ENCODE measurements at places on chromosomes 4 and X.

GRCh38 chr4:105273230-105273629 is 126.6 kb downstream of the TET2 start:
- H3K36me3 ChIP-seq = no peaks in the 10 kb centered on the region
- H3K27ac ChIP-seq = no peak overlapping the region
- H3K4me1 ChIP-seq = no peaks in the 10 kb centered on the region
- no peak overlapping the region for H3K4me3 ChIP-seq
- no peak for DNase-seq
- no peaks in the 10 kb centered on the region for H3K27me3 ChIP-seq

DNA sequence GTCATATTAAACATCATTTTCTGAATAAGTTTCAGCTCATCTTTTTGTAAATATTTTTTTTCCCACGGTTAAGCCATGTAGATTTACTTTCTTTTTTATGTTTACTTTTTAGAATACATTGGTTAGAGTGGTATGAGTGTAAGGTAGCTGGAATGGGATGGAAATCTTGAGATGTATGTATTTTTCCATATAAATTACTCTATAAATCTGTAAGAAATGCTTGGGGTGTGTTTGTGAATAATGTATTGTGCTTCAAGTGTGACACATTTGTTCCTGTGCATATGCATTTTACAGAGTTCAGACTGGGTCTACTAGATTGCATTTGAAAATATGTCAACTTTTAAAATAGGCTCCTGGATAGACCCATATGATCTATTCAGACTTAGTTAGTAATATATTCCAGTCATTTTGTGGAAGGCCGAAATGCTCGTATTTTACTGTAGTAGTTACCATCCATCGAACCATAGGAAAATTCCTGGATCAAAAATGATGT is 756.8 kb downstream of the RAPGEF2 start:
- H3K36me3 ChIP-seq = no peaks in the 10 kb centered on the region
- H3K4me1 ChIP-seq = no peaks in the 10 kb centered on the region

- no peak for DNase-seq
- H3K4me3 ChIP-seq = no peak overlapping the region
- peak overlapping the region; percentile 21 for H3K27ac ChIP-seq
- H3K4me1 ChIP-seq = no peaks in the 10 kb centered on the region
- H3K27me3 ChIP-seq = no peaks in the 10 kb centered on the region
- H3K36me3 ChIP-seq = no peaks in the 10 kb centered on the region
Measured at GRCh38 chr4:125368146-125368545, 53.4 kb downstream of the FAT4 start.

- no peaks in the 10 kb centered on the region for H3K36me3 ChIP-seq
- no peak for DNase-seq
- no peak overlapping the region for H3K4me3 ChIP-seq
Measured at GRCh38 chrX:362937-363620, 23.6 kb downstream of the PPP2R3B start.

DNA sequence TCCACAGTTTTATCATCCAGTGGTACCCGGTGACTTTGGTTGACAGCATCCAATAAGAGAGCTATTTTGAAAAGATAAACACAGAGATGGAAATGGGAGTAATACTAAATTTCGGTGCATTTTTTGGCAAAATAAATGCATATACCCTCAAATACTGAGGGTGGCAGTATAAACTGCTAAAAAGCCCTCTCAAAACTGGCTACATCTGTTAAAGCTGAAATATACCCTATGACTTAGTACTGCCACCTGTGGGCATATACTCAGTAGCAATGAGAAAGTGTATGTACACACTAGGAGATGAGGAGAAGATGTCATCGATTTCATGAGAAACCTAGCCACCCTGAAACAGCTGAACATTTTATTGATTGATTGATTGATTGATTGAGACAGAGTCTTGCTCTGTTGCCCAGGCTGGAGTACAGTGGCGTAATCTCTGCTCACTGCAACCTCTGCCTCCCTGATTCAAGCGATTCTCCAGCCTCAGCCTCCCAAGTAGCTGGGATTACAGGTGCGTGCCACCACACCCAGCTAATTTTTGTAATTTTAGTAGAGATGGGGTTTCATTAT is 12.2 kb upstream of the TMEM128 start:
- no peak for DNase-seq
- no peaks in the 10 kb centered on the region for H3K4me1 ChIP-seq
- H3K4me3 ChIP-seq = no peak overlapping the region
- H3K27ac ChIP-seq = no peak overlapping the region
- no peaks in the 10 kb centered on the region for H3K27me3 ChIP-seq
- H3K36me3 ChIP-seq = no peaks in the 10 kb centered on the region

GRCh38 chr4:40388239-40388638 is 53.1 kb downstream of the CHRNA9 start:
- no peak overlapping the region for H3K27ac ChIP-seq
- no peaks in the 10 kb centered on the region for H3K27me3 ChIP-seq

- peak overlapping the region; percentile 92 for H3K27ac ChIP-seq
- no peaks in the 10 kb centered on the region for H3K27me3 ChIP-seq
- H3K4me3 ChIP-seq = peak overlapping the region; percentile 49
- H3K36me3 ChIP-seq = no peaks in the 10 kb centered on the region
- H3K4me1 ChIP-seq = no peaks in the 10 kb centered on the region
Measured at GRCh38 chrX:150363561-150364346, 637 bp downstream of the MAMLD1 start.

GRCh38 chr4:21469438-21470300 is 478.9 kb downstream of the KCNIP4 start:
- H3K27ac ChIP-seq = no peak overlapping the region
- no peaks in the 10 kb centered on the region for H3K36me3 ChIP-seq
- no peak overlapping the region for H3K4me3 ChIP-seq
- no peaks in the 10 kb centered on the region for H3K4me1 ChIP-seq

GRCh38 chr4:165347647-165348569 is 20.4 kb downstream of the MSMO1 start:
- no peak for DNase-seq
- H3K4me3 ChIP-seq = no peak overlapping the region
- no peaks in the 10 kb centered on the region for H3K27me3 ChIP-seq
